Stimulated activated CD4-positive, alpha-beta T cell treated with anti-CD3 and anti-CD28 coated beads, Interleukin-12 subunit alpha, Interleukin-12 subunit beta, amount 100 ng/mL, for 24 hours (primary cell): ENCODE measurements at places on chromosomes 5 and 9.

GRCh38 chr9:2810420-2811075 lies 33.3 kb downstream of the PUM3 start:
- DNase-seq: no peak

DNA sequence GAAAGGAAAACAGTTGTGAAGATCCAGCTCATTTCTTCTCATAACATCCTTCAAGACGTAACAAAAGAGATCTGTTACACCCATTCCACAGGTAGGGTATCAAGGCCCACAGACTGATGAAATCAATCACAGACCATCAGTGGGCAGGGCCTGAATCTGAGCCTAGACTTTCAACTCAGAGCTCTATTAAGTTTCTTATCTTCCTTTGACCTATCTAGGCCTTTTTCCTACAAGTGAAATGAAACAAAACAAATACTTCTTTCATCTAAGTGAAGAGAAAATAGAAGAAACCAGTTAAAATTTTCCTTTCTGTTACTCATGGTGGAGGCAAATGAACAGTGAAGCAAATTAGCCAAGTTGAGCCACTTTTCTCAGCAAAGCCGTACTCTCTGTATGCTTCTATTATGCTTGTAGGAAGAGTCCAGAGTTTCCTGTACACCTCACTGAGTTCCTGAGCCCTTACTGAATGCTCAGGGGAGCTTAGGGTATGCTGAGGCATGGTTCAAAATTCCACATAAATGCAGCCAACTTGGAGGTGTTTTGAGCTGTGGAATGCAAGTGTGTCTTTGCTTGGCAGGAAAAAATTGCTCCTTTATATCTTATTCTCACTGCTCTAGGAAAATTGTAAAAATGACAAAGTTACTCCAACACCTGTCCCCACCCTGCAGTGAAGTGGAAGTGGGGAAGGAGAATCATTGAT lies 91.9 kb downstream of the FEM1C start:
- DNase-seq: no peak

DNA sequence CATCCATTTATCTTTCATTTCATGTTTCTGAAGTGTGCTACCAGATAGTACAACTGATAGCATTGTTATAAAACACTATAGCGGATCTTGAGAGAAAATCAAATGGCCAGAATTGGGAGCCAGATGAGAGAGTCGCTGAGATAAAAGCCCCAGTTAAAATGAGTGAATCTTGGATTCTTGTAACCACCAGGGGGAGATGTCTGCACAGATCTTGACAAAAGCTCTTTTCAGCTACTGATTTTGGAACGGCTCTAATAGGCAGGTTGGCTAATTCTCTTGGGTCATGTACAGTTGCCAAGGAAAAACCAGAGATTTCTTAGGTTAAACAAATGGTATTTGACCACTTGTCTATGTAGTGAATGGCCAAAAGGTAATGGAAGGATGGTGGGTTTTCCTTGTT lies 21.7 kb downstream of the F2RL2 start:
- DNase-seq: no peak

DNA sequence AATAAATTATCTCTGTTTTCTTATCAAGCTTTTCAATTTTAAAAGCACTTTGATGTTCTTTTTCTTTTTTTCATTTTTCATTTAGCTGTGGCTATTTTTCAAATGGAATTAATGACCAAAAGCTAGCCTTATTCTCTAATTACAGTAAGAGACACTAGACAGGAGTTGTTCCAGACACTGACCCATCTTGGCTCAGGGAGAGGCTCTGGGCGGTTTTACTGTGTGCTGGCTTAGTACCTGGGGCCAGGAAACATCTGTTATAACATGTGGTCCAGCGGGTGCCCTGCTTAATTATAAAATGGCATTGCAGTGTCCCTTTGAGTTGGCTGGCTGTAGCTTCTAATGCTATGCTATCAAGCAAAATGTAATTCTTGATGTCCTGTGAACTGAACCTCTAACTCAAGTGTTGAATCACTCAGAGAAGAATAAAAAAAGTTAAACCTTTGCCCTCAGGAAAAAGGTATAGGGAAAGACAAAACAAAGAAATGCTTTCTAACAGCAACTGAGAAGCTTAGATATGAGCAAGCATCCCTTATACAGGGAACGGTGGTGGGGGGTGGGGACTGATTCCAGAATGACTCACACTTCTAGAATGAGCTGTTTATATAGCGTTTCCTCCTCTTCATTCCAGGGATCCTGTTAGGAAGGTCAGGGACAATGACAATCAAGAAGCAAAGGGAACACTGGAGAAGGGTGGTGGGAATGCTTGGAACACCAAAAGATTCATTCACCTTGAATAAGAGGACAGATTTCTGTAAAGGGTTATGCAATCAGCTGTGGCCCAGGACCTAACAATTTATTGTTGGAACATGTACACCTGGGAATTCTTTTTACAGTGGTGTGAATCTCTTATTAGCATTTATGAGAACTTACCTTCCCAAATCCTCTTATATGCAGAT lies 58.7 kb upstream of the NFIB start:
- DNase-seq: no peak

DNA sequence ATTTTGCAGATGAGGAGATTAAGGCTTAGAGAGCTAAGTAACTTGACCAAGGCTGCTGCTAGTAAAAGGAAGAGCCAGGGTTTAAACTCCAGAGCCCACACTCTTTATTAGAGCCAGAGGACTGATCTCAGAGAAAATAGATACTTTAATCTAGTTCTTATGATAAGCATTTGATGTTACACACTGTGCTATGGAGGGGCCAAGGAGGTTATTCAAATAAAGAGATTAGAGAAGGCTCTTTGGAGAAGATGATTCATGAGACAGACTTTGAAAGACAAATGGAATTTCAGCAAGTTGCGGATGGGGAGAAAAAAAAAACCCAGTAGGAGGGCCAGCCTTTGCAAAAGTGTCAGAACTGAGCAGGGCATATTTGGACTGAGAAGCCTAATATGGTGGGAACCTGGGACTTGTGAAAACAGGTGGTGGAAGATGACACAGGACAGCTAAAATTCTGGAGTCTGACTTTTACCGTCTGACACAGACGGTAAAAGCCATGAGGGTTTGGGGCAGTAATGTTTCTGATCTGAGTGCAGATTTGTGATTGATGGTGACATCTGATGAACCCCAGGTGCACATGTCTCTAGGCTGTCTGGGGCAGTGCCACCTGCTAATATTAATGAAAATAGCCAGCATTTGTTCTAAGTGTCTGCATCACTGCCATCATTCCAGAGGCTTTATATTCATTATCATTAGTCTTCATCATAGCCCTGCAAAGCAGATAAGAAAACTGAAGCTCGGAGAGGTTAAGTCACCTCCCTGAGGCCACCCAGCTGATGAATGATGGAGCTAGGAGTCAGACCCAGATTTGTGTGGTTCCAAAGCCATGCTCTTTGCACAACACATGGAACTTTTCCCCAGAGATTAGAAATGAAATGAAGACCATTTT lies 65.3 kb upstream of the CXCL14 start:
- no peak for DNase-seq

GRCh38 chr5:31823472-31823871 lies 184.5 kb downstream of the PDZD2 start:
- no peak for DNase-seq

DNA sequence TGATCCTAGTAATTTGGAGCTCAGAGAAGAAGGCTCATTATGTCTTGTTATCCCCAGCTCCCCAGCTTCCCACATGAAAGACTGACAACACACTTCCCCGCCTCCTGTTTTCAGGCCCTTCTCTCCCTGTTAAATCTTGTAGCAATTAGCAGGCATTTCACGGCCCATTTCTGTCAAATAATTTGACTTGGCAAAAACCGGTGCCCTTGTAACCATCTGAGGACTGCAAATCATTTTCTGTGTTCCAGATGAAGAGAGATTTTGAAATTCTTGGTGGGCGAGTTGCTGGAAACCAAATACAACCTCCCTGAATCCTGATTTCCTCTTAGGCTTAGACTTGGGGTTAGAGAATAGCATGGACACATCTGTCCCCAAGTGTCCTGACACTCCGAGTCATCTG lies 109.7 kb downstream of the MSX2 start:
- DNase-seq: no peak

DNA sequence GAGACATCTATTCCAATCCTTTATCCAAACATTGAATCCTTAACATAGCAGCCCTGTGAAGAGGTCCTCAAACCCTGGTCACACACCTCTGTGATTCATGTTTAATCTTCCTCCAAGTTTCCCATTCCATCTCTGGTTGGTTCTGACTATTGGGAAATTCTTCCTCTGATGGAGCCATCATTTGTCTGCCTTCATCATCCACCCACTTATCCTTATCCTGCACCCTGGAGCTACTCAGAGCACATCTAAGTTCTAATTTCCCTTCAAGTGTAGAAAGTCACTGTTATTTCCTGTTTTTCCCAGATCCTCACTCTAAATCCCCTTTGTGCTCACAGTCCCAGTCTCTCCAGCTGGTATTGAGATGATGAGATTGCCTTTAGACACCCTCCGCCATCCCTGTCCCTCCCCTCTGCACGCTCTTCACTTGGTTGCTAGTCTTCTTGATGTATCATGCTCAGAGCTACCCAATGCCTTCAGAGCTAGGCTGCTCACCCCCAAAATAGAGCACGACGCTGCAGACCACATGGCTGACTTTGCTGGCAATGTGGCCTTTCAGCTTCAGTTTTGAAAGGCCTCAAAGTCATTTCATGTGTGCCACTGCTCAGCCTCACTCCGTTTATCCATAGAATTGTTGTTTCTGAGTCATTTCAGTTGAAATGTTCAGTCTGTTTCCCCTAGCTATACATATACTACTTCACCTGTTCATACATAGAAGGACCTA lies 154.3 kb downstream of the PALM2AKAP2 start:
- DNase-seq: no peak

GRCh38 chr5:92641031-92641962 lies 939.7 kb downstream of the NR2F1-AS1 start:
- DNase-seq: no peak

DNA sequence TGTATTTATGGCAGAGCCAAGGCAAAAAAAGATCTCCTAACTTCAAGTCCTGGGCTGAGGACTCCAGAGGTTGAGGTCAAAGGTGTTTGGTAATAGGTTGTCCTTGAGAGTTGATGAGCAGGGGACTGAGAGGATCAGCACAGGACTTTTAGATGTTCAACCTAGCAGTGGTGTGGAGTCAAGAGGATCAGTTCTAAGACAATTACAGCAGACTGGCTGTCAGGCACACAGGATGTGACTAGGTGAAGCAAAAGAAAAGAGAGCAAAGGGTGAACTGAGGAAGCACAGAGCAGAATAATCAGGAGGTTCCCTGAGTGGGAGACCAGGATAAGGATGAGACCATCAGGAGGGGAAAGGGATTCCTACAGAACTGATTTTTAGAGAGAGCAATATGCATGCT lies 10.9 kb downstream of the GZMA start:
- no peak for DNase-seq

DNA sequence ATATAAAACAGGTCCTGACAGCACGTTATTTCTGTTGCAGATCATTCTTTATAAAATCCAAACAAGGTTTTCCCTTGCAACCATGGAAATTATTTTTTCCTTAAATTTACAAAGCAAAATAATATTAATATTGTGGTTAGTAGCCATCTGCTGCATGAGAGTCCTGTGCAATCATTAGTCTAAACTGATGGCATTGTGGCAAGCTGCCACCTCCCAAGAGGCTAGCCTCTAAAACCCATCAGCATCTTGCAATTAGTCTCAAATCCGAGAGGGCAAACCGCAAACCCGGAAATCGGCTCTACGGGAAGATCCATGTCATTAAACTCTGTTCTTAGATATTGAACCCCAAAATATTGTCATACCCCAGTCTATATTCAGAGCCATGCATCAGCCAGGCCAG lies 11.3 kb upstream of the CDH6 start:
- DNase-seq: no peak

DNA sequence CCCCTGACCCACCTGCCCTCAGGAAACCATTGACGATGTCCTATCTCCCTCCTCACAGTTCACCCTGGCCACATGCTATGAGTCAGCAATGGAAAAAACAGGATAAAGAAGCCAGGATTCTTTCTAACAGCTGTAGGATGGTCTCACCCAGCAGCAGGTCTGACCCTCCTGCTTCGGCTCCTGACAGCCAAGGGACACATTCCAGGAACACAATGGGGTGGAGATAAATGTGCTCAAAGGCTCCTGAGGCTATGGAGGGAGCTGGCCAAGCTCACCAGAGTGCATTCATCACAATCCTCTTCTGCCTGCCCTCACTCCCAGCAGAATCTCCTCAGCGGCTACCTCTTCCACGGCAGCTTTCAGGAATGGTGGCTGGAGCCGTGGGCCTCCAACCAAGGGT lies 170.3 kb downstream of the PJA2 start:
- DNase-seq: no peak

DNA sequence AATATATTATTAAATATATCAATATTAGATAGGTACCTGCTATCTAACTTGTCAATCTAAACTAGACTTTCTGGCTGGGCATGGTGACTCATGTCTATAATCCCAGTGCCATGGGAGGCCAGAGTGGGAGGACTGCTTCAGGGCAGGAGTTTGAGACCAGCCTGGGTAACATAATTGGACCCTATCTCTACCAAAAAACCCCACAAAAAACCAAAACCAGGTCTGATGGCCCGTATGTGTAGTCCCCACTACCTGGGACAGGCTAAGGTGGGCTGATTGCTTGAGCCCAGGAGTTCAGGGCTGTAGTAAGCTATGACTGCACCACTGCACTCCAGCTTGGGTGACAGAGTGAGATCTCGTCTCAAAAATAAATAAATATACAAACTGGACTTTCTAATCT lies 55.0 kb downstream of the PJA2 start:
- no peak for DNase-seq

GRCh38 chr9:128408963-128409431 lies 11.7 kb upstream of the CERCAM start:
- DNase-seq: no peak

- no peak for DNase-seq
Observed at GRCh38 chr5:5602554-5602953, 180.1 kb downstream of the ICE1 start.

- no peak for DNase-seq
Observed at GRCh38 chr9:85530721-85531120, 211.0 kb downstream of the AGTPBP1 start.

DNA sequence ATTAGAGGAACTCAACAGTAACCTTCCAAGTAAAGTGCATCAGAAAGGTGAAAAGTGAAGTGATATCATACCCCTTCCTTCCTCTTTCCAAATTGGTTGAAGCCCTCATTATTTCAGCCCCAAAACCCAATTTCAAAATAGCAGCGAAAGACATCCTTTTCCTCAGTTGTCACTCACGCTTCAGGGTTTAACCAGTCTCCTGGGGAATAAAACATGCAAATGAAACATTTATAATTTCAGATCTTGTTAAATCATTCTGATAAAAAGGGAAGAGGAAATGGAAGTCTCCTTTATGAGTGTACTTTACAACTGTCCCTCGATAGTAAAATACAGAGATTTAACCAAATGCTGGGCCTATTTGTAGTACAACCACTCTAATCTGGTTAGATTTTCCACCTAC lies 22.5 kb downstream of the TRPM6 start:
- DNase-seq: no peak

- DNase-seq: no peak
Observed at GRCh38 chr5:128965011-128965637, at the start of gene SLC27A6. Gene SLC27A6, plus strand, starts transcription at chr5:128965488. Its CDS starts 650 bp downstream, at chr5:128966138.

DNA sequence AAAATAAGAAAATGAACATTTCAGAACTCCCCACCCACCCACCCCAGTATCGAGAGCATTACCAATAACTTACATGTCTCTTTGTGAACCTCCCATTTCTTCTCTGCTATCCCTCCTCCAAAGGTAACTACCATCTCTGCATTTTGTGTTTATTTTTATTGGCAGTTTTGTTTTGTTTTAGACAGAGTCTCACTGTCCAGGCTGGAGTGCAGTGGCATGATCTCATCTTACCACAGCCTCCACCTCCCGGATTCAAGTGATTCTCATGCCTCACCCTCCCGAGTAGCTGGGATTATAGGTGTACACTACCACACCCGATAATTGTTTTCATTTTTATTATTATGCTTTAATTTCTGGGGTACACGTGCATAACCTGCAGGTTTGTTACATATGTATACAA lies 21.7 kb upstream of the GLIS3 start:
- DNase-seq: no peak
